ENCODE measurements at places on chromosomes 5 and 9.

GRCh38 chr9:125529589-125530515 is 177.2 kb downstream of the MAPKAP1 start:
- DNase-seq: no peak

DNA sequence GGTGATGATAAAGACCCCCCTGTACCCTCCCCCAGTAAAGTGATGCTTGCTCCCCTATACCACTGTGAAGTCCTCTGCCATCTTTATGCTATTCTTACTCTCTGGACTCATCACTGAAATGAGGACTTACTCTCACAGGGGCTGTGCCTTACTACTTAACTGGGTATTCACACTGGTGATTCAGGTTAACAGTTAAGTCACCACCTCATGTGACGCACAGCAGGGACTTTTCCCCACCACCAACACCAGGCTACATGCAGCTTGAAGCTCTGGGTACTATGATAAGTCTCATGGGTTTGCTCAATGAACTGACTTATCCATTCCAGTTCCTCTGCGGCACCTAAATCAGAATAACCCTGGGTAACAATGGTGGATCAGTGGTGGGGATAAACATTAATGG is 163.7 kb downstream of the ELAVL2 start:
- DNase-seq: no peak

- no peak for DNase-seq
Observed at GRCh38 chr5:178490935-178491652, 99.1 kb downstream of the COL23A1 start.

- no peak for DNase-seq
Observed at GRCh38 chr9:90546200-90546599, 96.4 kb downstream of the DIRAS2 start.

DNA sequence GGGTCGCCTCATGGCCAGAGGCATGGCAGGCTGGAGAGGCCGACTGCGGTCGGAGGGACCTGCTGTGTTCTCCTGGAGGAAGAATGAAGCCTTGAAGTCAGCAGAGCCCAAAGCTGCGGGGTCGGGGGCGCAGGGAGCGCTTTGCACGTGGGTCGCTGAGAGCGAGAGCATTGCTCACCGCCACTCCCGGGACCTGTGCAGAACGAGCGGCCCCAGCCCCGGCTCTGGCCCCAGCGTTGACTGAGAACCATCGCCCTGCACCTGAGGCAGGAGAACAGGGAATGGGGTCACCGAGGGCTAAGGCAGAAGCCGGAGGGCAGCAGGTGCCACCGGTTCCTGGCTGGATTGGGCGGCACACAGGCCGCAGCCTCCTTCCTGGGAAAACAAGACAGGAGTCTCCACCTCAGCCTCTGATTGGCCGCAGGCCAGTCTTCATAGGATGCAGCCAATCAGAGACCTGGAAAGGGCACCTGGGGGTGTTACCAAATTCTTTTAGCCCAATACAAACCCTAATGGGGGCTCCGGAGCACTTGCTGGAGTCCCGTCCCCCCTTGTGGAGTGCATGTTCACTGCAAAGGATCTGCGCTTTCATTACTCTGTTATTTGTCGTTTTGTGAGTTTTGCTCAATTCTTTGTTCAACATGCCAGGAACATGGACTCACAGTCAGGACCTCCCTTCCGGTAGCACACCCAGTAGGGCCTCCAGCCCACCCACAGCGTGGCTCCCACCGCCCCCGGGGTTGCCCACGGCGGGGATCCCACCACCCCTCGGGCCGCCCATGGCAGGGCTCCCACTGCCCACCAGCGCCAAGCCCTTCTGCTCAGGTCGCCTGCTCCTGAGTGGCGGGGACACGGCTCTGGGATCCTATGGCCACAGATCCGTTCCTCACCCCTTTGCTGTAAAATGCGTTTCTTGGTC is 24.7 kb upstream of the SLC6A19 start:
- DNase-seq: no peak

GRCh38 chr9:1536522-1537170 is 478.5 kb upstream of the SMARCA2 start:
- DNase-seq: no peak

DNA sequence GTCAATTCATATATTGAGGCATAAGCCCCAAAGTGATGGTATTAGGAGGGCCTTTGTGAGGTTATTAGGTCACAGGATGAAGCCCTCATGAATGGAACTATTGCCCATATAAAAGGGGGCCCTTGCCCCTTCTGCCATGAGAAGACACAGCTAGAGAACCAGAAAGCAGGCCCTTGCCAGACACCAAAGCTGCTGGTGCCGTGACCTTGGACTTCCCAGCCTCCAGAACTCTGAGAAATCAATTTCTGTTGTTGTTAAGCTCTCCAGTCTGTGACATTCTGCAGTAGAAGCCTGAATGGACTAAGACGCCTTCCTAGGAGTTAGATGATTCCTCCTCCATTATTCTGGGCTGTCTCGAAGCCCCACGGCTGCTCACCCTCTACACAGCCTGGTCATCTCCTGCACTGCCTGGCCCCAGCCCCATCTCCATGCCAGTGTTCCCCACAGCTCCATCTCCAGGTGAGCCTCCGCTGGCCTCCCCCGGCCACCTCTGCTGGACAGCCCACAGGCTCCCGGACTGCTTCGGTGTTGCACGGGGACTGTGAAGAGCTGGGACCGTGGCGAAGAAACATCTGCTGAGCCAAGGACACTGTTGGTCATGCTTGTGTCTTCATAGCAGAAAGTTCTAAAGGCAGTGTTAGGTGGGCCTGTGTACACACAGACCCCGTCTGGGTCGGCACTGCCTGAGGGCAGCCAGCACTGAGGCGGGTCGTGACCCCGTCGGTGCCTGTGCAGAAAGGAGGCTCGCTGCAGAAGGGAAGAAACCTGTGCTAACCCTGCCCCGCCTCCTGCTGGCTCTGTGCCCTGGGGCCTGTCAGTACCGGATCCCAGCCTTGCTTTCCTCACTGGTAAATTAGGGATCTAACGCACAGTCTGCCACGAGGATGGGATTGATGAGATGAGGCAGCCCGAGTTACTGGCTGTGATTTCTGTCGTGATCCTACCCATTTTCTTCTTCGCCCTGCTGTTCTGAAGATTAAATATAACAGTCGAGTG is 55.1 kb upstream of the CNOT6 start:
- no peak for DNase-seq

GRCh38 chr9:15842051-15842450 is 289.2 kb downstream of the CCDC171 start:
- no peak for DNase-seq

GRCh38 chr5:168120401-168121137 is 170.9 kb upstream of the WWC1 start:
- no peak for DNase-seq

DNA sequence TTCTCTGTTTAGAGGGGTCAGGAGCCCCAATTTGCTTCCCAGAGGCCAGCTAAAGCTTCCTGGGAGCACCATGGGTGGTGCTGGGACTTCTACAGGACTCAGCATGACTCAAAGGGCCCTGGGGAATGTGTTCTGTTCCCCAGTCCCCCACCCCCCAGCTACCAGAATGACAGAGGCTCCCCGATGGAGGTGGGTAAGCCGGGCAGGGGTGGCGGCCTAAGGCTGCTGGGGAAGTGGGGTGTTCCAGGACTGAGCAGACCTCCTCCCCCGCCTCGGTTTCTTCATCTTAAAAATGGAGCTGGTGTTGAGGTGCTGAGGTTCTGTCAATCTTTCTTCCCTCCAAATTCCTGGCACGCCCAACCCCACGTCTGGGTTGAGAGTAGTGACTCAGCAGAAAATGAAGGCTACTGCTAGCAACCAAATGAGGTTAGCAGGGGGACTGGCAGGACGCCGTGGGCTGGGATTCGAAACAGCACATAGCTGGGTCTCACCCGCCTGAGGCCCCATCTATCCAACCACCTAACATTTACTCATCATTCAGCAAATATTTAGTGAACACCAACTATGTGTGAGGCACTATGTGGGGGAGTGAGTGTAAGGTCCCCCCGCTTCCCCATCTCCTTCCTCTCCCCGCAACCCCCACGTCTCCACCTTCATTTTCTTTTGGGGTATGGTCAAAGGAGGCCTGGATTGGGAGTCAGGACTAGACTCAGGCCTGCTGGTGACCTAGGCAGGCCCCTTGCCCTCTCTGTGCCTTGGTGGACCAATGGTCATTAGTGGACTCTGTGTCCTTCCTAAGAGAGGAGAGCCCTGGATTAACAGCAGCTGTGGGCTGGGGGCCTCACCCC is 50.2 kb downstream of the C9orf50 start:
- DNase-seq: no peak

DNA sequence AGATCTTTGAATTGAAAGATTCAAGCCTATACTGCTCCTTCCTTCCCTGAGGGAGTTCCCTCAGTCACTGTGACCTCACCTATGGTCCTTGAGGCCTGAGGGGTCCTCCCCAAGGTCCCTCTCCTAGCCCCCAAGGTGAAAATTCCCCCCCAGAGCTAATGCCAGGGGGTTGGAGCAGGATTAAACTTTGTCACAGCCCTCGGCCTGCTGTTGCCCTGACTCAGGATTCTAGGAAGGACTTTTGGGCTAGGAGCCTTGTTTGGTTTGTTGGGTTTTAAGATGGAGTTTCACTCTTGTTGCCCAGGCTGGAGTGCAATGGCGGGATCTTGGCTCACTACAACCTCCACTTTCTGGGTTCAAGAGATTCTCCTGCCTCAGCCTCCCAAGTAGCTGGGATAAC is 123.2 kb downstream of the C5orf15 start:
- DNase-seq: no peak

DNA sequence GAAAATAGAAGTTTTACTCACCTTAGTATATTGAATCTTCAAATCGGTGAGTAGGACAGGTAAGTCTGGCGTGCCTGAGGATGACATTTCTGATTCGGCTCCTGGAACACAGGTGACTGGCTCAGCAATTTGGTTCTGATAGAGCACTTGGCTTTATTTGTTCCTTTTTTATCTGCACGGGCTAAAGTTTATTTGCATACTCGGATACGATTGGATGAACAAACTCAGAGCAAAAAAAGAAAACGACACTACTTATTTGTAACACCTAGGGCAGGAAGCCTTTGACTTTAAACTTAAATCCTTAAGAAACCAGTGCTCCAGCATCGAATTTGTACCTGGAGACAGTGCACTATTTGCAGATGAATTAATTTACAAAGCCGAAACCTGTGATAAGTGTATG is at the start of gene ALDH1A1:
Gene ALDH1A1 (minus strand): TSS at position 140 of the 400 bp plus-strand sequence. CDS start 53 bp downstream, at position 87.
- no peak for DNase-seq

DNA sequence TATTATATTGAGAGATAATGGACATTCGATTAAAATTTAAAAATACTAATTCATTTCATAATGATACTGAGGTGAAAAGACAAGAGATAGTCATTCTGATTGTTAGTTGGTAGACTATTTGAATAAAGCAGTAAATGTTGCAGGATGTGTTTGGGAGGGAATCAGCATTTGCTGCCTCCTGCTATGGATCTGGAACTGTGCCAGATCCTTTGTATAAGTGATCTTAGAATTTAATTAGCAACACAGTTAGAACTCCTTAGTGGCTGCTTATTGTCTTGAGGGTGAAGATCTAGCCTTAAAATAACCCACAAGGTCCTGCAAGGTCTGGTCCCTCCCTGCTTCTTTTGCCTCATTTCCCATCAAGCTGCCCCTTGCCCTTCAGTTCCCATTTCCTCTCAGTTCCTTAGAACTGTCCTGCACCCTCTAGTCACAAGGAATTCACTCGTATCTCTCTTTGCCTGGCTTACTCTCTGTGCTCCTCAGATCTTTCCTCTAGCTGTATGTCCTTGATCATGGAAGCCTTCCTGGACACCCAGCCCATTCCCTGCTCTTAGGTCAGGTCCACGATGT is 12.5 kb downstream of the LECT2 start:
- DNase-seq: no peak
